ENCODE measurements at places on chromosomes 5 and 9. TPM values are rescaled to one million over a fixed set of nuclear protein-coding genes. Genes with fewer than 3 reads are reported as not detected.

GRCh38 chr9:135179041-135179440, 91.6 kb downstream of the OLFM1 start:
- H3K4me1 ChIP-seq = no peaks in the 10 kb centered on the region
- DNase-seq = no peak
- H3K27ac ChIP-seq = no peak overlapping the region
- no peaks in the 10 kb centered on the region for H3K36me3 ChIP-seq
- no peak overlapping the region for H3K4me3 ChIP-seq

DNA sequence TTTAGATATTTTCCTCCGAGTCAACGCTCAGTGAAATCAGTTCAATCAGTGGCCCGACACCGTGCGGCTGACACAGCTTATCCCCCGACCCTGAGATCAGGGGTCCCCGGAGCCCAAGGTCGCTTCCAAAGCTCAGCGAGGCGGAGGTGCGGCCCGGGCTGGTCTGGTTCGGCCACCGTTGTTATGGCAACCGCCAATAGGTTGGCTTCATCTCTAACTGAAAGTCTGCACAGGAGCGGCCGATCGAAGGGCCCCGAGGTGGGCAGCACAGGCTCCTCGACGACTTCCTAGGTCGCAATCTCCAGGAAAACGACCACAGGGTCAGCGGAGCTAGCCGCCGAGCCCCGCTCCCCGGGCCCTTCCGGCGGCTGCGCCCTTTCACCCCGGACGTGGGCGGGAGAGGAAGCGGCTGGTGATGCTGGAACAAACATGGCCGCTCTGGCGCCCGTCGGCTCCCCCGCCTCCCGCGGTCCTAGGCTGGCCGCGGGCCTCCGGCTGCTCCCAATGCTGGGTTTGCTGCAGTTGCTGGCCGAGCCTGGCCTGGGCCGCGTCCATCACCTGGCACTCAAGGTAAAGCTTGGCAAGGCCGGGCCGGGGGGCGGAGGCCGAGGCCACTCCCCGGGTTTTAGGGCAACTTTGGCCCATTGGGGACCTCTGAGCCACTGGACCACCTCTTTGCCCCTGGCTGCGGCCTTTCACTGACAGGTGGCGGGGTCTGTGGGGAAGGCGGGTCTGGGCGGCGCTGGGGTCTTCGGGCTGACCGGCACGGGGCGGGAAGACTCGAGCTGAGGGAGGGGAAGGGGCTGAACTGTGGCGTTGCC, at the start of gene GPR107:
Gene GPR107 (plus strand): TSS at position 403 of the 821 bp plus-strand sequence. CDS start 27 bp downstream, at position 430.
- peaks cover 27% of the 10 kb centered on the region for H3K4me1 ChIP-seq
- peak; percentile 94 for DNase-seq
- peaks cover 6% of the 10 kb centered on the region for H3K36me3 ChIP-seq
- H3K27ac ChIP-seq = peak within 1 kb of the TSS; percentile 93

Gene SPINK13
- not detected for total RNA-seq

Gene PTPRD
- total RNA-seq = not detected

DNA sequence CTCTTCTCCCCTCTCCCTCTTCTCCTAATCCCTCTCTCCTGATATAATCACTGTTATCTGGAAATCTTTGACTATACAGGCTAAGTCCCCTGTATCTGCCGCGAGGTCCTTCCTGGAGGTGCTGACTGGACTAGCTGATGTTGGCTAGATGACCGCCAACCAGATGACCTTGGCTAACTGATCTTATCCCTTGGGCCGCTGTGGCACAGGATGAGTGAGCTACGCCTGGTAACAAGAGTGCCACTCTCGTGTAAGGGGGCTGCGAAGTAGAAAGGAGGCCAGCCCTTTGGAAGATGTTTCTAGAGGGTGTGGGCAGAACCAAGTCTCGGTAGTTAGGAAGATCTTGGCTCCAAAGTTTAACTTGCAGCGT, 345 bp upstream of the PRRC1 start:
- DNase-seq = no peak
- H3K4me3 ChIP-seq = peak overlapping the region; percentile 86
- peaks cover 15% of the 10 kb centered on the region for H3K27me3 ChIP-seq
- H3K27ac ChIP-seq = peak overlapping the region; percentile 81

DNA sequence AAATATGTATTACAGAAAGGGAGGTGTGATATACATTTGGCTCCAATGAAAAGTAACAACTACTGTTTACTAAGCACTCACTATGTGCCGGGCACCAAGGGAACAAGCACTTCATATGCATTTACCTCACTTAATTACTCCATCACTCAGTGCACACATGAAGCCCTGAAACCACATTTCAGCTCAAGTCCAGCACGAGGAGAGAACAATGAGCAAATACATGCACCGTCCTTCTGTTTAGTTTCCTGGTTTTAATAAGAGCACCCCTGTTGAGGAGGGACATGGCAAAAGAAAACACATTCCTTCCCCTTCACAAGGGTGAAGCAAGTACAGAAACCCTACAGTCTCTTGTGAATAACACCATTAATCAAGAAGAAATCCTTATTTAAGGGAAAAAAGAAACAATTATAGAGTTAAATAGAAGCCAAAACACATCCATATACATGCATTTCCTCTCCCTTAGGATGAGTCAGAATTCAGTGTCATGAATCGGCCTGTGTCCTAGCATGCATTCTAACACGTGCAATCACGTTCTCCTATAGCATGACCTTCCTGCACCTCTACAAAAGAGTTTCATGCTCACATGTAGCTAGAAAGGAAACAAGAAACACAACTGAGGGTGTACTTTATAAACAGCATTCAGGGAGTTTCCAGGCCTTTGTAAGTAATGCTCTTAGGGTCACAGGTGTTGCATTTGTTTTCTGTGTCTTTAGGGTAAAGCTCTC, 411.6 kb downstream of the BNC2 start:
- no peaks in the 10 kb centered on the region for H3K36me3 ChIP-seq
- no peak overlapping the region for H3K4me3 ChIP-seq
- no peaks in the 10 kb centered on the region for H3K27me3 ChIP-seq
- H3K27ac ChIP-seq = no peak overlapping the region
- H3K4me1 ChIP-seq = no peaks in the 10 kb centered on the region

DNA sequence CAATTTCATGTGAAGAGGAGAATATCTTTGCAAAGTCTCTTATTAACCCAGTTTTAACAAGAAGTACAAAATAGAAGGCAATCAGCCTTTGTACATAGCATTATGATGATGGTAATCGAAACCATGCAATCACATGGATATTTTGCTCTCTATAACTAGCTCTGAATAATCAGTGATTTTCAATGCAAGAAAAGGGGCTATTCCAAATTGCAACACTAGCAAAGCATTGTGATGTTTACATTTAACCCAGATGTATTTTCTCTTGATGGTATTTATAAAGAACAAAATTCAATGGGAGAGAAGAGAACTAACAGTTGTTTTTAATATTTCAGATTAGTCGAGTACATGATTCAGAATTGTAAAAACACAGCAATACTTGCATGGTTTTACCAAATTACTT, 437.5 kb upstream of the DMAC1 start:
- no peak overlapping the region for H3K4me3 ChIP-seq
- H3K36me3 ChIP-seq = no peaks in the 10 kb centered on the region
- H3K27ac ChIP-seq = no peak overlapping the region
- no peaks in the 10 kb centered on the region for H3K4me1 ChIP-seq

Gene HTR4
- not detected for total RNA-seq

GRCh38 chr9:91880378-91880972, 69.6 kb downstream of the ROR2 start:
- no peak overlapping the region for H3K27ac ChIP-seq
- H3K36me3 ChIP-seq = no peaks in the 10 kb centered on the region
- no peak overlapping the region for H3K4me3 ChIP-seq
- H3K4me1 ChIP-seq = no peaks in the 10 kb centered on the region
- no peak for DNase-seq

GRCh38 chr9:29069376-29069775, 1496.1 kb upstream of the C9orf72 start:
- H3K27me3 ChIP-seq = no peaks in the 10 kb centered on the region
- H3K27ac ChIP-seq = no peak overlapping the region
- no peak for DNase-seq
- H3K4me1 ChIP-seq = no peaks in the 10 kb centered on the region

Gene NRARP
- total RNA-seq = 12.9 TPM

- H3K4me3 ChIP-seq = no peak overlapping the region
- no peak overlapping the region for H3K27ac ChIP-seq
- no peaks in the 10 kb centered on the region for H3K4me1 ChIP-seq
- H3K36me3 ChIP-seq = no peaks in the 10 kb centered on the region
- no peak for DNase-seq
These were observed 232.6 kb upstream of the TNC start for GRCh38 chr9:115350548-115350947.

Gene ZNG1F
- 10.2 TPM for total RNA-seq

DNA sequence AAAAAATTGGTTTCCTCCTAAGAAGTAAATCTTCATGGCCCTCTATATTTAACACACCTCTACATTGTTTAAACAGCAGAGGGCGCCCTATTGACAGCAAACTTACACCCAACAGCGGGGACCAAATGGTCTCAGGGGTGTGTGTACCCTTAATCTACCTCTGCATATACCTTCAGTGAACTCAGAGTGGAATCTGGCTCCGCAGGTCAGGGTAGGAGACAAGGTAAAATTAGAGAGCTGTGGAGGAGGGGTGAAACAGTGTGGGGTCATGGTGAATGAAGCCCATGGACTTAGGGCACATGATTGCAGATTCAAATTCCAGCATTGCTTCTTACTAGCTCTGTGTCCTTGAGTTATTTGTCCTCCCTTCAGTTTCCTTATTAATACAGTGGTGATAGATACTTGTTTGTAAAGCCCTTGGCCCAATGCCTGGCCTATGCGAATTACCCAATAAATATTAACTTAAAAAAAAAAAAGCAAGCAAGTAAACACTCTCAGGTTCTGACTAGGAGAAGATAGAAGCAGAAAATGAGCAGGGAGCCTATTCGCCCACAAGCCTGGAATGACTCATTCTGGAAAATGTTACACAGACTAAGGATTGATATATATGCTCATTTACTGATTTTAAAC, 122.9 kb downstream of the CAVIN4 start:
- no peak overlapping the region for H3K4me3 ChIP-seq
- no peaks in the 10 kb centered on the region for H3K27me3 ChIP-seq
- H3K4me1 ChIP-seq = no peaks in the 10 kb centered on the region

Gene FRMD3
- total RNA-seq = 0.30 TPM

- no peaks in the 10 kb centered on the region for H3K27me3 ChIP-seq
- H3K4me3 ChIP-seq = peak overlapping the region; percentile 21
- peaks cover 33% of the 10 kb centered on the region for H3K36me3 ChIP-seq
- peak overlapping the region; percentile 82 for H3K27ac ChIP-seq
- DNase-seq = no peak
- peaks cover 34% of the 10 kb centered on the region for H3K4me1 ChIP-seq
These were observed 6.9 kb downstream of the SREK1 start for GRCh38 chr5:66151030-66151429.

GRCh38 chr9:70581955-70582350, 167.5 kb upstream of the KLF9 start:
- H3K4me1 ChIP-seq = peaks cover 5% of the 10 kb centered on the region
- no peak for DNase-seq
- no peaks in the 10 kb centered on the region for H3K27me3 ChIP-seq
- no peaks in the 10 kb centered on the region for H3K36me3 ChIP-seq
- H3K27ac ChIP-seq = no peak overlapping the region

Gene BTNL8
- not detected for total RNA-seq

Gene PSMD5
- total RNA-seq = 63.7 TPM

DNA sequence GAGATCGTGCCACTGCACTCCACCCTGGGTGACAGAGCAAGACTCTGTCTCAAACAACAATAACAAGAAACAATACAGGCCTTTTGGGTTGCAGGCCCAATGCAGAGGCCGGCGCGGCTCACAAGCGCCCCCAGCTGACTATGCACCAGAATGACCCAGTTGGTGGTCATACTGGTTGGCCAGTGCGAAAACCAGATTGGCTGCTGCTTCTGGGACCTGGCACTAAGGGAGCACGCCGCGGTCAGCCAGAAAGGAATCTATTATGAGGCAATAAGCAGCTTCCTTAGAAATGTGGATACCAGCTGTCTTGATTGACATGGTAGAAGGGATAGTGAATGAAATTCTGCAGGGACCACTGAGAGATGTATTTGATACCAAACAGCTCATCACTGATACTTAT, 35.0 kb downstream of the RANBP17 start:
- H3K27ac ChIP-seq = no peak overlapping the region
- no peaks in the 10 kb centered on the region for H3K36me3 ChIP-seq
- DNase-seq = no peak
- no peaks in the 10 kb centered on the region for H3K27me3 ChIP-seq

Gene C6
- not detected for total RNA-seq

GRCh38 chr9:10014889-10015288, 597.9 kb downstream of the PTPRD start:
- no peak for DNase-seq
- H3K4me3 ChIP-seq = no peak overlapping the region
- H3K27me3 ChIP-seq = no peaks in the 10 kb centered on the region
- H3K36me3 ChIP-seq = no peaks in the 10 kb centered on the region
- no peaks in the 10 kb centered on the region for H3K4me1 ChIP-seq
- no peak overlapping the region for H3K27ac ChIP-seq

DNA sequence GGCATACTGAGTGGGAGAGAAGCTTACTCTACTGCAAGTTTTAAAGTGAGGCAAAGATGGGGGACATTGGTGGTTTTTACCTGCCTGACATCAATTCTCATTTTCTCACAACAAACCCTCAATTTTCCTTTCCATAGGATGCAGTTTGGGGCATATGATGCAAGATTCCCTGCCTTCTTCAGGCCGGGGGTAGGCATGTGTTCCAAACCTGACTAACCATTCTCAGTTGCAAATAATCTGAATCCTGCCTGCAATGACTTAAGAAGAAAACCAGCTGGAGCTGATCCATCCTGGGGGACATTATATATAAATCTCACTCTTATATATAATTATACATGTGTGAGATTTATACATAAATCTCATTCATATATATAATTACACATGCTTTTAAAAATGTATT, 223.6 kb upstream of the EFNA5 start:
- H3K4me1 ChIP-seq = peaks cover 3% of the 10 kb centered on the region
- H3K4me3 ChIP-seq = no peak overlapping the region
- DNase-seq = peak; percentile 36
- no peaks in the 10 kb centered on the region for H3K27me3 ChIP-seq
- H3K27ac ChIP-seq = no peak overlapping the region
- peaks cover 2% of the 10 kb centered on the region for H3K36me3 ChIP-seq

DNA sequence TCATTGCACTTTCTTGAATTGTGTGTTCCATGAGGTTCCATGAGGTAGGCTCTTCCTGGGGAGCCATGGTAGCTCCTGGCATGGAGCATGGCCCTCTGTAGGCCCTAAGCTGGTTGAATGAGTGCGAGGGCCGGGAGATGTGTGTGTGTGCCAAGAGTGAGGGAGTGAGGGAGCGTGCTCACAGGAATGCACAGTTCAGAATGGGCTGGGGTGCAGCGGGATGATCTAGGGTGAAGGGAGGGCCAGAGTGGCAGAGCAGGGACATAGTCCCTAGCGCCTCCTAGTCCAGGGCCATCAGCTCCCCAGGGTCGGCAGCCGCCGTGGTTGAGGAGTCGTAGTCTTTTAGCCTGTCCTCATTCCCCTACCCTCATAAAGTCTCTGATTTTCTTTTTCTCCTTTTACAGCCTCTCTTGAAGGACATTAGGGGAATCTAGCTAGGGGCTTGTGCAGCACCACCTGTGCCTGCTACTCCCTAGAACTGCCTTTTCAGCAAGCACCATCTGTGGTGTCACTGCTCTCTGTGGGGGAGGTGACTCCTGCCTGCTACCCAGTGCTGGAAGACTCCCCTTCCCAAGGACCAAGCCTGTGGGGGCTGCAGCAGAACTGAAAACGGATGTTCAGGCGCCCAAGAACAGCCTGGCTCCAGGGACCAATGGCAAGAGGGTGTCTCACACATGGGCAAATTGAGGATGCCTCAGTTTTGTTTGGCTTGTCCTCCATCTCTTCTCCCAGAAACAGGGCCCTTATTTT, 65.3 kb upstream of the PPARGC1B start:
- peaks cover 3% of the 10 kb centered on the region for H3K4me1 ChIP-seq
- no peak overlapping the region for H3K4me3 ChIP-seq
- no peak for DNase-seq
- no peak overlapping the region for H3K27ac ChIP-seq

Gene ST6GALNAC6
- 61.2 TPM for total RNA-seq

Gene TRIP13
- total RNA-seq = 47.5 TPM

Gene BICD2
- 25.8 TPM for total RNA-seq

All from activated CD4-positive, alpha-beta T cell treated with anti-CD3 and anti-CD28 coated beads, Interleukin-2, amount 10 ng/mL, durations not matched to agents 24 days and 14 days (primary cell).